ENCODE measurements at places on chromosomes 13 and 19. TPM values are rescaled to one million over a fixed set of nuclear protein-coding genes. Genes with fewer than 3 reads are reported as not detected.

DNA sequence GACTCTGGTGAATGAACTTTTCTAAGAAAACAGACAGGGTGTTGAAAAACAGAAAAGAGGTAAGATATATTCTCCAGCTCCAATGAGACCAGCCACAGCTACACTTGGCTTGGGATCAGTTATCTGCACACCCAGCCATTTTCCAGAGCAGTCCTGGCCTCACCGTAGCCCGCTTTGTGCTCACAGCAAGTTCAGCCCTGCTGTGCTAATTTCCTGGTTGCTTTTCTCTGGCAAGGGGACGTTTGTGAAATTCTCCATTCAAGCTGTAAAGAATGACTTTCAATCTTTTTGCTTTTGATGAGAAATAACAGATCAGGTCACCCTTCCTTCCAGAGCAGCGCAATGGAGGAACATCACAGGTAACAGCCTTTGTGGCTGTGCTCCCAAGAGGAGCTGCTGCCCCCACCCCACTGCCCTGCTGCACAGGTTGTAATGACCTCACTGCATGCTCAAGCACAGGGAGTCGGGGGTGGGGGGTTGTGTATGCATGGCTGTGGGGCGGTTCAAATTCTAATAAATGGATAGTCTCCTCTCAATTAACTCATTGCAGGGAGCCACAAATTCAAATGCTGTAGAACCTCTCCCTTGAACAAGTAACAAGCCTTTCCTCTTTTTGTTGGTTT lies 516.6 kb upstream of the NBEA start:
- no peaks in the 10 kb centered on the region for H3K4me1 ChIP-seq
- H3K27ac ChIP-seq, result no peak overlapping the region
- H3K36me3 ChIP-seq, result no peaks in the 10 kb centered on the region
- no peak for DNase-seq

DNA sequence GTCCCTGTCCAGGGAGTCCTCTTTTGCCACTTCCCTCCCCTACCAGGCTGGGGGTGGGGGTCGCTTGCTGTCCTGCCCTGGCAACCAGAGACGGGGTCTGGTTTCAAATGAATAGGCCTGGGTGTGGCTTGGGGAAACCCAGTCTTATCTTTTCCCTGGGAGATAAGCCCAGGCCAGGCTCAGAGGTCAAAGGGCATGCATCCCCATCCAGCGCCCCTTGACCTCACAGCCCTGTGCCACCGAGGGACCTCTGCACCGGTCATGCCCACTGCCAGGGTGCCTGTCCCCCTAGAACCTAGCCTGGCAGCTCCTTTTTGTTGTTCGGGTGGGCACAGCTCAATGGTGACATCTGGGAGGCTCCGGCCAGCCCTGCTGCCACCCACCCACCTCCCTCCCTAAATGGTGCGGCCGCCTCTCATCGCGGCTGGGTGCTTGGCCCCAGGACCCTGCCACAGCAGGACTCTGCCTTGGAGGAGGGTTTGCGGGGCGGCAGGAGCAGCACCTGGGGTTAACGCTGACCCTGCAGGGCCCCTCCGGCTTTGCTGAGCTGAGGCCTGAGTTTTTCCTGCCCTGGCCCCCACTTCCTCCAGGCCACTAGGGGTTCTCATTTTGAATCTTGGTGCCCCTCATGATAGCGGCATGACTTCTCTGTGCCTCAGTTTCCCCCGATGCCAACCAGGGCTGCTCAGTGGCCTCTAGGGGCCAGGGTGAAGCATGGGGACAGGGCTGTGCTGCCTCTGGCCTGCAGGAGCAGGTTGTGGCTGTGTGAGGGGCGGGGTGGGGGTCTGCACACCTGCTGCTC lies 2.9 kb upstream of the CERS1 start:
- H3K36me3 ChIP-seq, result peaks cover 21% of the 10 kb centered on the region
- no peaks in the 10 kb centered on the region for H3K27me3 ChIP-seq
- H3K27ac ChIP-seq, result no peak overlapping the region
- H3K4me3 ChIP-seq, result no peak overlapping the region

GRCh38 chr19:13190781-13191540 lies 40.8 kb downstream of the IER2 start:
- H3K4me3 ChIP-seq, result no peak overlapping the region
- no peaks in the 10 kb centered on the region for H3K27me3 ChIP-seq

The EML2 gene
- 28.4 TPM for total RNA-seq

DNA sequence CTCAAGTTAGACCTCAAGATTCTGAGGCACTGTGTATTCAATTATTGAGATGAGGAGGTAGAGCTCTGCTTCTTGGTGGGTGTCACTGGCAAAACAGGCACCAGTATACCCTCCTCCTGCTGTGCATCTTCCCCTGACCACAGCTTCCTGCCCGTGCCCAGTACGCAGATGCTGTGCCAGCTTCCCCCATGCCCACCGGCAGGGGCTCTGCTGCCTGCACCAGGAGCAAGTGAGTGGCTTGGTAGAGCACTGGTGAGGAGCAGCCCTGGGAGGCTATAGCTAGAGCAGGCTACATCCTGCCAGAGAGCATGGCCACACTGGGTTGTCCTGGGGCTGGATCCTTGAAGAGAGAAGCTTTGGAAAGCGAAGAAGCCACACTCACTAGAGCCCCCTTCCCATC lies 21.0 kb upstream of the RNF17 start:
- no peak for DNase-seq
- H3K27ac ChIP-seq, result no peak overlapping the region
- H3K36me3 ChIP-seq, result no peaks in the 10 kb centered on the region
- H3K4me3 ChIP-seq, result no peak overlapping the region

The GPR18 gene
- total RNA-seq, result not detected

- H3K27me3 ChIP-seq, result no peaks in the 10 kb centered on the region
- H3K36me3 ChIP-seq, result no peaks in the 10 kb centered on the region
- peaks cover 6% of the 10 kb centered on the region for H3K4me1 ChIP-seq
- H3K27ac ChIP-seq, result no peak overlapping the region
- no peak overlapping the region for H3K4me3 ChIP-seq
Observed at GRCh38 chr13:34862716-34863115, 79.4 kb upstream of the NBEA start.

The SLC15A1 gene
- total RNA-seq, result not detected

DNA sequence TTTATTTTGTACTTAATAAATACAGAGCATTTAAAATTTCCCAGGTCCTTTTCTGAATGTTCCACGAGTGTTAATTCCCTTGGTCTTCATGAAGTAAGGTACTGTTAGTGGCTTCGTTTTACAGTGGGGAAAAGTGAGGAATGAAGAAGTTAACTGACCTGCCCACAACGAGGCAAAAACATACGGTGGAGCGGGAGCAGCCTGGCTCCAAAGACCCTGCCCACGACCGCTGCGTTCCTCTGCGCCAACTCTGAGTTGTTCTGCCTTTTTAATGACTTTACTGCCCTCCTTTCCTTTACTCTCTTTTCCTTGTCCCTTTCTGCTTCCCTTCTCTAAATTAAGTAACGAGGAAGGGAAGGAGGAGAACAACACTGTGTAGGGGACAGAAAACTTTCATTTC lies 392.9 kb downstream of the PCDH9 start:
- H3K4me3 ChIP-seq, result no peak overlapping the region
- H3K27me3 ChIP-seq, result no peaks in the 10 kb centered on the region
- H3K27ac ChIP-seq, result no peak overlapping the region
- H3K4me1 ChIP-seq, result peaks cover 12% of the 10 kb centered on the region
- no peak for DNase-seq

The VSTM2B gene
- not detected for total RNA-seq

The CASP14 gene
- total RNA-seq, result not detected

The LILRB4 gene
- total RNA-seq, result 4.9 TPM

- no peak overlapping the region for H3K4me3 ChIP-seq
- H3K4me1 ChIP-seq, result no peaks in the 10 kb centered on the region
- peak; percentile 90 for DNase-seq
- no peaks in the 10 kb centered on the region for H3K36me3 ChIP-seq
Observed at GRCh38 chr13:31115616-31116015, 46.1 kb downstream of the HSPH1 start.

DNA sequence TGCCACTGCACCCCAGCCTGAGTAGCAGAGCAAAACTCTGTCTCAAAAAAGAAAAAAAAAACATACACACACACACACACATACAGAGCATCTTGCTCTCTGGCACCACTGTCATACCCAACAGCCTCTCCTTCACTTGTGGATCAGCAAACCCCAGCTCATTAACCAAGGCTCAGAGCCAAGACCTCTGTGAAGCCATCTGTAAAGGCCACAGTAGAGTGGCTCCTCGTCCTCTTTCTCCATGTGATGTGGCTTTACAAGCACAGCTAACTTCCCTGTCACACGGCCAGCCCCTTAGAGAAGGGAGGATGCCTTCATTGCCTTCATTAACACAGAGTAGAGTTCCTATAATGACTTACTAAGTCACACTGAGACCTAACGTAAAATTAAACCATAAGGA lies 62.7 kb upstream of the LSM14A start:
- no peaks in the 10 kb centered on the region for H3K4me1 ChIP-seq
- H3K36me3 ChIP-seq, result no peaks in the 10 kb centered on the region
- DNase-seq, result no peak
- H3K27me3 ChIP-seq, result no peaks in the 10 kb centered on the region

Data from esophagus muscularis mucosa (tissue), 4 donors.